Activated T-cell treated with anti-CD3 and anti-CD28 coated beads for 1 hour (primary cell): ENCODE measurements at places on chromosomes 2 and 18.

DNA sequence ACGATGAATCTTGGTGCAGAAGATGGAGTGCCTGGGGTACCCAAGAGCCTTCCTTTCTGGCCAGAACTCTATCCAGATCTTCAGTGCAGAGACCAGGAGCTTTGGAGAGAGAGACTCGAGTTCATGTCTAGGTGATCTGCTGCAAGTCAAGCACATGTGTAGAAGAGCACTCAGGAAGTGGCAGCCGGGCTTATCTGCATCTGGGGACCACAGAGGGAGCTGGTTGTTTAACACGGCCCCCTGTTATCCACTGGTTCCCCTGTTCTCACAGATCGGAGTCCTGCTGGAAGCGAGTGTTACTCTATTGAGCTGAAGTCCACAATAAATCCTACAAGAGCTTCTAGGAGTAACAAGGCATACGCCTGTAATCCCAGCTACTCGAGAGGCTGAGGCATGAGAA, 128.3 kb downstream of the ACOXL start:
- no peak for DNase-seq

DNA sequence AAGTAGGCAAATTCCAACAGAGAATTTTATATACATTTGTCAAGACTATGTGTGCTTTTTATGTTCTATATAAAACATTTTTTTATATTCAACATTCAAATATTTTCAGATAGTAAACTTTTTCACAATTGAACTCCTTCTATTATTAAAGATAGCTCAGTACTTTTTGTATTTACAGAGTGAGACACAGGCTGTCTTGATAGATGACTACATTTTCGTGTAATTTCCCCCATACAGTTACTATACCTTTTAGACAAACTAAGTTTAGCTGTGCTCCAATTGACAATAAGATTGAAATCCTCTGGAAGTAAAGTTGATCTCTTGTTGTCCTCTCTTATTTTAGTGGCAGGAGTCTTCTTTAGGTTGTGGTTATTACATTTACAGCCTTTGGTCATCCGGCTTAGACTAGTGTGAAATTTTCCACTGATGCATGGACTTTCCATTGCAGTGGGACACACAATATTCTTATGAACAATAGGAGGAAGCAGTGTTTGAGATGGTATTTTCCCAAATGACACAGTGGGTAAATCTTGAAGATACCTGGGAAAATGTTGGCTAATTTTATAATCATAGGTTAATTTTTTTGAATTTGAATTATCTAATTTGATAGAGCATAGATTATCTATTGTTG, 21.0 kb downstream of the ZSWIM2 start:
- DNase-seq = no peak

DNA sequence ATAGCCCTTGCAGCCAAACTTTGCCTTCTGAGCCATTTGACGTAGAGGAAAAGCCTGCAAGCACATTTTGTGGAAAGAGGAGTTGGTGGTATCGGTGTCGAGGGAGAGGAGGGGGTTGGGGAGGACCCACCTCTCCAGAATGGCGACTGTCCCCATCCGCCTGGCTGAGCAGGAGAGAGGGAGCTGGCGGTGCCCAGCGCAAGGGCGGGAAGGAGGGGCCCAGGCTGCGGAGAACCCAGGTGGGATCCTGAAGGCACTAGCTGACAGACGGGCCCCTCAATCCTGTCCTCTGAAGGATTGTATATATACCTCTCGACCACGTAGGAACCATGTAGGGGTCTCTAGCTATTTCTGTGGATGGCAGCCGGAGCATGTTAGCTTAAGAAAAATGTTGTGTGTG, 200.3 kb downstream of the LOXHD1 start:
- no peak for DNase-seq

DNA sequence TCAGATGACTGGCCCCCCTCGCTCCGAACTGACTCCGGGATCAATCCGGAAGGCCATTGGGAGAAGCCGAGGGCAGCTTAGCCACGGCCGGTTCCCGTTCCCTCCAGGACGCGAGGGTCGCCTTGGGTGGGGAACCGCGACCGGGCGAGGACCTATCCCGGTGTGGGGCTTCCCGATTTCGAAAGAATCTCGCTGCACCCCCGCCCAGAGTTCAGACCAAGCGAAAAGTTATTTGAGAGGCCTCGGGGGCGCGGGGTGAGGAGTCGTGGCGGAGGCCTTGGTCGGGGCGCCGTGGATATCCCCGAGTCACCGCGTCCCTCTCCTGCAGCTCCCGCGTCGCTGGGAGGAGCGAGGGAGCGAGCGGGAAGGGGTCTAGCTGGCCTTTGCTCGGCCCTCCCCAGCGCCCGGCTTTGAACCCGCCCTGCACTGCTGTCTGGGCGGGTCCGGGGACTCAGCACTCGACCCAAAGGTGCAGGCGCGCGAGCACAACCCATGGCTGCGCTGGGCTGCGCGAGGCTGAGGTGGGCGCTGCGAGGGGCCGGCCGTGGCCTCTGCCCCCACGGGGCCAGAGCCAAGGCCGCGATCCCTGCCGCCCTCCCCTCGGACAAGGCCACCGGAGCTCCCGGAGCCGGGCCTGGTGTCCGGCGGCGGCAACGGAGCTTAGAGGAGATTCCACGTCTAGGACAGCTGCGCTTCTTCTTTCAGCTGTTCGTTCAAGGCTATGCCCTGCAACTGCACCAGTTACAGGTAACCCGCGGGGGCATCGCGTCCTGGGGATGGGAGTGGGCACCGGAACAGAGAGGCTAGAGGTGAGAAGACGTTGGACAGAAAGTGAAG, at the start of gene CYP27A1:
CYP27A1 (plus strand) TSS at position 457 of the 837 bp plus-strand sequence; CDS start at position 493, 36 bp downstream.
- no peak for DNase-seq

DNA sequence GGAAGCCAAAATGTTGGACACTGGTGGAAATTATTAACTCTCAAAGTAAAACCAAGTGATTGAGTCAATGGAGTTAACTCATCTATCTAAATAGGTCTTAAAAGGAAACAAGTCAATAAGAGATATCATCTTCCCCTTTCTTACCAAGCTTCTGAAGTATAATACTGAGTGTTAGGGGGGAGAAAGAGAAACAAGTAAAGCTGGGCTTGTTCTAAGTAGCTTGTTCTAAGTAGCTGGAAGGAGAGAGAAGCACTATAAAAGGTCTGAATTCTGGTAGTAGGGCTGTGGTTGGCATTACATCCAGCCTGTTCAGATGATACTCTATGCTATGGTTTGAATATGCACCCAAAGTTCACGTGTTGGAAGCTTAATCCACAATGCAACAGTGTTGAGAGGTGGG, 26.8 kb downstream of the YES1 start:
- DNase-seq = no peak

DNA sequence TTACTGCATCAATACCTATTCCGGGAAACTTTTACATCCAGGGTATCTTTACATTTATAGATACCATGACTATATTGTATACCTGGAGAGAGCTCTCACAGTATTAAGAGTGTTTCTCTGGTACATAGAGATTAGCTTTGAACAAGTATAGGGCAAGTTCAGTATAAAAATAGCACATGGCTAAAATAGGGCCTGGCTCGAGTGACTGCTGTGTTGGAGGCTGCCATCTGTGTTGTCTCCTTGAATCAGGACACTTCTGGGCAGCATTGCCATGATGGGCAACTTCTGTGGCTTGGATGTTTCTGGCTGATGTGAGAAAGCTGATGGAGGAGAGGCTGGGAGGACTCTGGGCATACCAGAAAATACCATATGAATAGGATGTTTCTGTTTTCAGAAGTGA, 18.7 kb downstream of the ARHGAP28 start:
- no peak for DNase-seq

- no peak for DNase-seq
These were observed 16.9 kb upstream of the PAIP2B start for GRCh38 chr2:71243634-71244301.

- no peak for DNase-seq
These were observed at the start of gene NCK2 for GRCh38 chr2:105744909-105745853. Gene NCK2 (plus strand): TSS chr2:105744912. CDS start chr2:105855064, 110,152 bp downstream.

DNA sequence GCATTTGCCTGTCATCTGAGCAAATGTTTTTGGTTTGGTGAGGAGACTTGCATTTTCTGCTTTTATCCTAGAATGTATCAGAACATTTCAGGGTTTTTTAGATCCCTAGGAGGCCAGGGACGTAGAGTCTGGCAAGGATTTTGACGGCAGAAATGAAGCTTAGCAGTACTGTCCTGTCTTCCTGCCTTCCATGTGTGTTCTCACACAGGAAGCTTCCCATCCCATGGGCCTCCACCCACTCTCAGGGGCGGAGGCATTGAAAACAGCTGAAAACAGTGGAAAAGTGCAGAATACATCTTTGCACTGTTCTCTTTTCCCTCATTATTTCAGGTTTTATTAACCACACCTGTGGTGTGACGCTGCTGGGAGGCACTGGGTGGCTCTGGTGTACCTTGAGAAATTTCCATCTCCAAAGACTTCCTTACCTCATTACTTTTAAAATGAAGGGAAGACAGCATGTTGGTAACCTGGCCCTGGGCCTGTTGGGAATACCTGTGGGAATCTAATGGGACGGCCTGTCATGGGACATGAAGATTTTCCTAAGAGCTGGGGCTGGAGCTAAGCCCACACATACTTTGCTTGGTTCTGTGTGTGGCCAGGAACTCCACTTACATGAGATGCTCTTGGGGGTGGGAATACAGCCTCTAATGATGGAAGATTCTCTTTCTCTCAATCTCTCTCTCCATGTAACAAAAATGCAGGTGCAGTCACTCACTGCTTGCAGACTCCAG, 20.5 kb downstream of the PCARE start:
- no peak for DNase-seq

GRCh38 chr2:50751311-50752031, 280.5 kb downstream of the NRXN1 start:
- DNase-seq = no peak

- no peak for DNase-seq
These were observed 60.0 kb upstream of the EDAR start for GRCh38 chr2:109049022-109049421.

DNA sequence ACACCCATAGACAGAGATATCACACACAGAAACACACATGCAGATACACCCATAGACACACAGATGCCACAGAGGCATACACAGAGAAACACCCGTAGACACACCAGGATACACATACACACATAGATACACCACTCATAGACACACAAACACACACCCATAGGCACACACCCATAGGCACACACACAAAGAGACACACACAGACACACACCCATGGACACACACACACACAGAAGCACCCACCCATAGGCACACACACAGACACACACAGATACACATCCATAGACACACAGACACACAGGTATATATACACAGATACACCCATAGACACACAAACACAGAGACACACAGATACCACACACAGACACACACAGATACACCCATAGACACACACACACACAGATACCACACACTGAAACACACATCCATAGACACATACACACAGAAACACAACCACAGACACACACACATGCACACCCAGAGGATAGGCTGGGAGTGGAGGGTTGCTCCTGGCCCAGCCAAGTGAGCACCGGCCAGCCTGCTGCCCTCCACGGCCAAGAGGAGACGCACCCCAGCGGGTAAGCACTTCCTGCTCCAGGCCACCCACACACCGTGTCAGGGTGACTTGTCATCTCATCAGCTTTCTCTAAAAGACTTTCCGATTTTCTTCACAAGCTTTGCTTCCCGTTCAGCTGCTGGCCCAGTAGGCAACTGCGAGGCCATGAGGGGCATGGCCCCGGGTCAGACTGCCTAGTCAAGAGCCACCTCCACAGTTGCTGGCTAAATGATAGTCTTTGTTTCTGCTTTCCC, 14.1 kb upstream of the CNNM3 start:
- no peak for DNase-seq

- no peak for DNase-seq
These were observed 41.5 kb upstream of the MC4R start for GRCh38 chr18:60413944-60414547.

GRCh38 chr2:133053541-133053940, 383.5 kb upstream of the LYPD1 start:
- no peak for DNase-seq

GRCh38 chr2:28413152-28413898, 20.7 kb downstream of the FOSL2 start:
- DNase-seq = no peak

DNA sequence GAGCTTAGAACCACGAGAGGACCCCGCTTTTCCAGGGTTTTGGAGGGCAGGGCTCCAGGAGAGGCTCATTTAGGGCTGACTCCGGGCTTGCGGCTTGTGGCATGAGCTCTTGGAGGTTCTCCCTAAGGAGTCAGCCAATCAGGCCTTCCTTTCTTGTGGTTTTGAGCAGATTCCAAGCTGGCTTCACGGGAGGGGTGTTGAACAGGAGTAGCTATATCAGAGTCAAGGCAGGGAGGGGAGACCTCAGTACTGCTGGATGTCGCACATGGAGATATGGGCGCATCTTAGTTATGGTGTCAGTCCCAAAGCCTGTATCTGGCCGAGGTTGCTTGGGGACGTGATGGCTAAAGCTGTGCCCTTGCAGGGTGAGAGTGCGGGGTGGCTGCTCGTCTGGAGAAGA, 98.6 kb downstream of the AGAP1 start:
- DNase-seq = no peak

DNA sequence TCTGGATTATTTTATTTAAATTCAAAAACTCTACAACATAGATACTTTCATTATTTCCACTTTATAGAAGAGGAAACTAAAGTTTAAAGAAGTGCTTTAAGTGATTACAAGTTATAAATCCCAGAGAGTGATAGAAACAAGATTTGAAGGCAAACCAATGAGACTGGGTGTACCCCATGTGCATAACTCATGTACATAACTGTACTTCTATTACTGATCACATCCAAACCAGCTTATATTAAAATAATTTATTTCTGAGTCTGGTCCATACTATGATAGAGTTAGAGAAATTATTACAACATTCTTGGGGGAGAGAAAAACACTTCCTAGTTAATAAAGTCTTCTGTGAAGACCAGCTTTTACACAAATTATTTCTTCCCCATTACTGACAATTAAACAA, 221.4 kb downstream of the EXOC6B start:
- no peak for DNase-seq

DNA sequence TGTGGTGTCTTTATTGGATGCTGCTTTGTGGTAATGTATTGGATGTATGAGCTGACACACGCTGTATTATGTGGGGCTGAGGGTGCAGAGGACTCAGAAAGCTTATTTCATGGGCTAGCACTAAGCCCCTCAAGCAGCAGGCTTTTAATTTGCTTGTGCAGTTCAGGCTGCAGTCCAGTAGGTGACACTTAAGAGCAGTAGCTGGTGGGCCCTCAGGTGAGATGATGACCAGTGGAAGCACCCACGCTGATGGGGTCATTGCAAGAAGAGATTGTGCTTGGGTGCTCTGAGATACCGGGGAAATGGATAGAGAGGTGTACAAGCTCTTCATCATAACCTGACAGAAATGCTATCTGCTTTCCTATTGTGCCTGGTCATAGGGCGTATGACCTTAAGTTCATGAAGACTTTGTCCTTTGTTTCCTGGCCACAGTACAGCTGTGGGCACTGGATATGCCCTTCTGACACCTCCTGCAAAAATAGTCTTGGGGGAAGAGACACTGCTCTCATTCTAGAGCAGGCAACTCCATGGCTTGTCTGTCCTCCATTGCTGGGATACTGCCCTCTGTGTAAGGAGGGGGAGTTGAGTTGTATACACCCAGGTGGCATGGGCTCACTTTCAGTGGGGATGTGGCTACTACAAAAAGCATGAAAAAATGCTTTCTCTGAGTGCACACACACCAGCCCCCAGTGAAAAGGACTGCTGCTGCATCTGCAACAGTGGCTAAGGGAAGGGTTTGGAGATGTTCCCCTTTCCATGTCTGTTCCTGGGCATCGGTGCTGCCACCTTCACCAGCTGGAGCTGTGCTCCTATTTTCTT, 205.7 kb upstream of the ZSWIM2 start:
- DNase-seq = no peak
